T follicular helper cell (primary cell): ENCODE measurements at places on chromosomes 2 and 18.

DNA sequence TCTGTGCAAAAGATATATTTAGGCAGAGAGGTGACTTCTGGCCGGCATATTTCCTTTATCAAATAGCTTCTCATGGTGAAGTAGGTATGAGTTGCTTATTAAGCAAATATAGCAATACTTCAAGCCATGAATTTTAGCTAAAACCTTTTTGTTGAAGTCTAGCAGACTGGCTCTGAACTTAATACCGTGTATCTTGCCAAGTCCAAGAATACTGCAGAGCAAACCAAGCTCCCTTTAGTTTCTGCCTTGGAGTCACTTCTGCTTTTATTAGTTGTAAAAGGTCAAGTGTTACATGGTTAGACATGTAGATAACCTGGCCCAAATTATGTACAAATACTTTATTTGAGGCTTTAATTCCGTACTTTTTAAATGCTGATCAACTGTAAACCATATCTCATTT, 627.6 kb upstream of the PKDCC start:
- DNase-seq: no peak

- no peak for DNase-seq
Observed at GRCh38 chr18:48666613-48667012, 127.8 kb downstream of the CTIF start.

DNA sequence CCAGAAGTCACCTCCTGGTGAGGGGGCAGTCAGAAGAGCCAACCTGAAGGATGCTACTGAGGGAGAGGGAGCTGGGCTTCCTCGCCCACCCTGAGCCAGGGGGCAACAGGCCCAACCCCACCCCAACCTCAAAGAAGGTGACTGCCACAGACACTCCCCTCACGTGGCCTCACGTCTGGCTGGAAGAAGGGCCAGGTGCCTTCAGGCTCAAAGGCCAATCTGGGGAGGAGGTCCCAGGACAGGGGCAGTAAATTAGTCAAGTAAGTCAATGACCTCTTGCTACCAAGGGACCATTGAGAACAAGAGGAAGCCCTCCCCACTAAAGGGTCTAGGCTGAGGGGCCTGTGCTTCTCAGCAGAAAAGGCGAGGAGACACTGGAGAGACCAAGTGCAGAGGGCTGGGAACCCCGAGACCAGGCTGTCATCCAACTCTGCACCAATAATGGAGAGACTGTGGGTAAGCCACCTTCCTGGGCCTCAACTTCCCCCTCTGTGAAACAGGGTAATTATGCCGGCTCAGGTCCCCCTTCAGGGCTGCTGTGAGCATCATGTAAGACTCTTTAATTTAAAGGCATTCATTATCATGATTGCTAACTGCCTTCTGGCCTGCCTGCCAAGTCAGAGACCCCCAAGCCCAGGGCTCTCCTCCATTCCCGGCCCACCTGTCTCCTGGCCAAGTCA, 20.2 kb upstream of the TNS1 start:
- DNase-seq: no peak

DNA sequence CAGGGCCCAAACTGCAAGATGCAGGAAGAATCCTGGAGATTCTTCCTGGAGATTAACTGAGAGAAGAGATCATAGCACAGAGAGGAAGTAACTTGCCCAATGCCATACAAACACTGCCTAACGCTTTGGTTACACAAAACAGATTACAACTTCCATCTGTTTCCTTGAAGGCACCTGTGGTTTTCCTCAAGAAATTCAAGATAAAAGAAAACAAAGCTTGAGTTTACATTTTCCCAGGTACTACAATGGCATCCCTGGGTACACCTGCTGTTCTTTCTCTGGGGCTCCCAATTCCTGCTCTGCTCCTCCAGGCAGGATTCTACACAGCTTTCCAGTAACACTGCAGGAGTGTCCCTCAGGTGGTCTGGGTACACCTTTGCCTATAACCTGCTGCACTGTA, 781.9 kb upstream of the ID2 start:
- no peak for DNase-seq

- no peak for DNase-seq
Observed at GRCh38 chr2:60569680-60570111, 16.2 kb upstream of the BCL11A start.

DNA sequence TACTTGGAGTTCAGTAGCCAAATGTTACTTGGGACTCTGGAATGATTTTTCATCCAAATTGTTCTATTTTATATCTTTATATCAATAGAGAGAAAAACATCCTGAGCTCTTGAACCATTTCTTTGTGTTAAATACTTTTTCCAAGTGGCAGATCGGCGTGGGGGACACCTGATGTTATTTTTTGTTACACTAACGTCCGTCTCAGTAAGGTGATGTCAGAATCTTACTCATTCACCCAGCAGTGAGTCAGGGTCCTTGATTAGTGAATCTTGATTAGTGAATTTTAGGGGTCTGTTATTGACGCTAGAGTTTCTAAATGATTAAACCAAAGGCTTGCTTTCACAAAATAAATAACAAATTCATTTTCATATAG, 1.7 kb downstream of the MIB1 start:
- no peak for DNase-seq

DNA sequence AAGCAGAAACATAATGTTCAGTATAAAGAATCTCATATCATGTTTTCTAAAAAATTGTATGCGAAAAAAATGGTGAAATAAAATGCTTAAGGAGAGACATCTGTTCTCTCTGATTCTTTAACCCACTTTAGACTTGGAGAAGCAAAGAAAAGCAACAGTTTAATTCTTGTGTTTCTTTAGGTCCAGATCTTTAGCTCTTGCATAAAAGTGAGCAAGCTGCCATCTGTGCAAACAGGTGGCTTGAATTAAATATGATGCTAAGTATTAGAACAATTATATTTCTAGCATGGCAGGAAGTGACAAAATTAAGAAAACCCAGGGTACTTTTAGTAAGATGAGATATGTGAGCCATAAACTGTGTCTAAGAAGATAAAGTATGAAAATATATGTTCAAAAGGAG, 1038.3 kb downstream of the DPP10 start:
- no peak for DNase-seq

- DNase-seq: no peak
Observed at GRCh38 chr2:150063432-150063889, 424.0 kb downstream of the RND3 start.
